Activated CD4-positive, alpha-beta T cell treated with anti-CD3 and anti-CD28 coated beads, Interleukin-2, amount 50 U/mL, for 4 hours (primary cell): ENCODE measurements at places on chromosomes 5 and 9.

DNA sequence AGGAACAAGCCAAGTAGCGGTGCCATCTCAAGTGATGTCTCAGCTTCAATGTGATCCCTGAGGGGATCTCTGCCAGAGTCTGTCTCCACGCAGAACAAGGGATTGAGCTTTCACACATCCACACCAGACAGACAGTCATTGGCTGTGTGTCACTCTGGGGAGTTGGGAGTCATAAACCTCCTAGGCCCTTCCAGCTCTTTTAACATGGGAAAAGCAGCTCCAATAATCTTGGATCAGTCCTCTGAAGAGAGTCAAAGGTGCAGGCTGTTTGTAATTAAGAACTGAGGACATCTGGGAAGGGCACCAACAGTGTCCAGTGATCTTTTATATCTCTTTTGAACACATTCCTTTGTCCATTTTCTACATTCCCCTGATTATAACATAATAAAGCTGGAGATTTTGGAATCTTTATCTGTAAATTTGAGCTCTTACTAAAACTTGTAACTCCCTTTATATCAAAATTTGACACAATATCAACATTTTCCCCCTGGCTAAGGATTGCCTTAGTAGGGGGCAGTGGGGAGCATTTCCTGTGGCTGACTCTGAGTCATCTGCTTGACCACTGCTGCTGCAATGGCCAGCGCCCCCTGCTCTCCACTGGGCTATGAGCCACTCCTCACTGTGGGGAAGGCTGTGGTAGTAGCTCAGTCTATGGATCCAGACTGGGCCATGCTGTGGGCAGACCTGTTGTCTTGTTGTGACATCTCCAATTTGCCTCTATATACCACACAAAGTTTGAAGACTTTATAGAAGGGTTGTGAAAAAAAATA lies 284.4 kb downstream of the OSTF1 start:
- no peak for DNase-seq

DNA sequence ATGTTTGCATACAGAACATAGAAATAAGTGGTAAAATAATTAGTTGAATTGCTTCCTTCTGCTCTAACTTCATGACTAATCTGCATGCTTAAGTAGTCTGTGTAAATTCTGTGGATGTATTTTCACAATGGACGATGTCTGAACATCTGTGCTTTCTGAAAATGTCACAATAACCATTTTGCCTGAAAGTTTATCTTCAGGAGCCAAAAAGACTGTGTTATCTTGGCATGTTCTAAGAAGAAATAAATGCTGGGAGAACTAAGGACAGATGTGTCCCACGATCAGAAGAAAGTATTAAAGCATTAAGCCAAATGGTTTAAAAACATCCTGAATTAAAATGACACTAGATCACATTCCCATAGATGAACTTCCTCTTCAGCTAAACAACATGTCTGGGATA lies 397.6 kb downstream of the SPOCK1 start:
- DNase-seq, result no peak

- no peak for DNase-seq
Observed at GRCh38 chr5:52419357-52419756, 368.4 kb upstream of the ITGA1 start.

DNA sequence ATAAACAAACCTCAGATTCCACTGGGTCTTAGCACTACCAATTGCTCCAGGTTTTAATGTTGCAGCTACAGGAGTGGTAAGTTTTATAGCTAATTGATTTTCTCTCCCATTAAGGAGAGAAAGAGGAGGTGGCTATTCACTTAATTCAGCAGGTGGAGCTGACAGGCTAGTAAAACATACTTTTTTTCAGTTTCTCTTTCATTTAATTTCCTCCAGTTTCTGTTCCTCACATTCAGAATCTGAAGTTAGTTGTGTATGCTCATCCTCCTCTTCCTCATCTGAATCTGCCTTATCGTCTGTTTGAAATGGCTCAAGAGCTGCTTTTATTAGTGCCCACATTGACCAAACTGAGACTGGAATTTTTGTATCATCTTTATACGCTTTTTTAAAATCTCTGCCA lies 98.0 kb downstream of the PLPPR1 start:
- no peak for DNase-seq
